ENCODE measurements at places on chromosomes 12 and 14.

- DNase-seq = no peak
These were observed 39.4 kb upstream of the PTPRQ start for GRCh38 chr12:80404629-80405028.

DNA sequence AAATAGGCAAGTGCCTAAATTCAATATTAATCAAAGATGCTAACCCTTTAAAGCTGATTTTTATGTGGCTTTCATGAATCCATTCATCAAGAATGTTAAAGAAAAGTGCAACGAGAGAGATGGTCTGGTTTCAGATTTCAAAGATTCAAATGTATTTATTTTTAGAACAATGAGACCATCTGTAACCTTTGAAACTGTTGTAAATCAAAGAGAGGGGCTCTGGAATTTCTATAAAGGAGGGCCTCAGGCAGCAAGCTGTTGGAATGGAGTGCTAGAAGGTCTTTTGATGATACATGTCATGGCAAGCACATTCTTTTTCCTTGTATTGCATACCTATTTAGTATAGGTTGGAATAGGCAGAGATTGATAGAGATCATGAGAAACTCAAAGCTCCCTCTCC lies 433.0 kb downstream of the LRIG3 start:
- DNase-seq = no peak

GRCh38 chr14:99896361-99896760 lies 103.1 kb downstream of the EML1 start:
- DNase-seq = no peak

DNA sequence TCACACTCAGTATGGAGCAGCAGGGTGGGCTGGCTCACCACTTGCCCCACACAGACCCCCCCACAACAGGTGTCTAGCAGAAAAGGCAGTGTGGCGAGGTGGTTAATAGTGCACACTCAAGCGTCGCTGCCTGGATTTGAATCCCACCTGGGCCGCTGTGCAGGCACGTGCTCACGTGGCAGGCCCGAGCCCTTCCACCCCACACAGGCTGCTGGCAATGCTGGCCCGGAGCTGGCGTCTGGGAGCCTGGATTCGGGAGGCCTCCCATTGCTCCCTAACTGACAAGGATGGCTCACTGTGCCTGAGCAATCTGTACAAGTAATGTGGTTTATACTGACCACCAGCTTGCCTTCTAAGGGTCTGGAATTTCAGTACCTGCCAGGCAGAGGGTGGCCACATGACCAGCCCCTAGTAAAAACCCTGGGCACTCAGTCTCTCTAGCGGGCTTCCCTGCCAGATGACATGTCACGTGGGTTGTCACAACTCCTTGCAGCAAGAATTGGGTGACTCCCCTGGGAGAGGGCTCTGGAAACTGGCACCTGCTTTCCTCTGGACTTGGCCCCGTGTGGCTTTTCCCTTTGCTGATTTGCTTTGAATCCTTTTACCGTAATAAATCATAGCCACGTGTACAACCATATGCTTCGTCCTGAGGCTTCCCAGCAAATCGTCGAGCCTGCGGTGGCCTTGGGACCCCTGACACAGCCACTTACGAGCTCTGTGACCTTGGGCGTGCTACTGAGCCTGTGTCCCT lies 72.8 kb downstream of the SCARB1 start:
- no peak for DNase-seq

GRCh38 chr12:65754744-65755595 lies 69.3 kb upstream of the HMGA2 start:
- DNase-seq = no peak

DNA sequence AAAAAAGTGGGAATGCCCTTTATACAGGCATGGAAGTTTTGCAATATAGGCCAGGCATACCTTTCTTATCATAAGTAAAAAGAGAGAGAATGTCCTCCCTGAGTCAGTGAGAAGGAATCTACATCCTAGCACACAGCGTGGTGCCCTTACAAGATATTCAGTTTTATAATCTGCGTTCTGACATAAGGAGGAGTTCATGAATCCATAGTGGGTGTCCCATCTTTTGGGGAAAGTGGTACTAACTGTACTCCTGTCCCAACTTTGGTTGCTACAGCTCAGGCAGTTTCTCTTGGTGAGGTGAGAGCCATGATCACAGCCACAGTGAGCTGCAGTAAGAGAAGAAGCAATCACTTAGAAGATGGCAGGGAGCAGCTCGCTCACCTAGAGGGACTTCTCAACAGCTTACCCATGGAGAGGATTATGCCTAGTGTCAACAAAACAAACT lies 332.9 kb downstream of the BCAT1 start:
- no peak for DNase-seq

DNA sequence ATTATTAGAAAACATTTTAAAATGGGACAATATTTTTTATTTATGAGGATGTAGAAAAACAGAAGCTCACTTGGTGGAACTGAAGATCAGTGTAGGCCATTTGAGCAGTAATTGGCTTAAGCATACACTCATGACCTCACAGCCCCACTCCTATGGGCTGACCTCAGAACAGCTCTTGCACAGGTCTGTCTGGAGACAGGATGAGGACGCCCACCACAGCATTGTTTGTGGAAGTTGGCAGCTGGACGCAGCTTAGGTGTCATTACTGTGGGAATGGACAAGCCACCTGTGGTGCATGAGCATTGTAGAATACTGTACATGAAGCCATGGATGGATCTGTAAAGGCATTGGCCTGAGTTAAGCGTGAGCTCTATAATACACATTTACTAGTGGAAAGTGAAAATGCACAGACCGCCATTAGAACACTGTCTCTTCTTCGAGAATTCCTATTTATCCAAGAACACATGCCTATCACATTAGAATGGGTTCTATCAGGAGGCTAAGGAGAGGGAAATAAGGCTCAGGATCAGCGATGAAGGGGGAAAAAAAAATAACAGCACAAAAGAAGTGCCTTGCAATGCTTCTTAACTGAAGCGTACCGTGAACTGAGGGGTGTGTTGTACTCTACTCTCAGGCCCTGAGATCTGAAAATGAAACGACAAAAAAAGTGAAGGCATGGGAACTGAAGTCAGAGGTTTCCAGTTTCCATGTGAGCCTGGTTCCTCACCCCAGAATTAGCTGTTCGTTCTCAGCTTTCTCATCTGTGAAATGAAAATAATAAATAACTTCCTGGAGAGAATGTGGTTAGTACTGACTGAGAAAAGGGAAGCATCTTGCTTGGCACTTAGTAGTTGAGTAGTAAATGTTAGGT lies 33.6 kb downstream of the KCNA1 start:
- no peak for DNase-seq

- DNase-seq = no peak
These were observed 201.0 kb downstream of the SLC25A21 start for GRCh38 chr14:36971263-36971855.

- no peak for DNase-seq
These were observed 203.7 kb downstream of the SPTSSA start for GRCh38 chr14:34258318-34258717.

DNA sequence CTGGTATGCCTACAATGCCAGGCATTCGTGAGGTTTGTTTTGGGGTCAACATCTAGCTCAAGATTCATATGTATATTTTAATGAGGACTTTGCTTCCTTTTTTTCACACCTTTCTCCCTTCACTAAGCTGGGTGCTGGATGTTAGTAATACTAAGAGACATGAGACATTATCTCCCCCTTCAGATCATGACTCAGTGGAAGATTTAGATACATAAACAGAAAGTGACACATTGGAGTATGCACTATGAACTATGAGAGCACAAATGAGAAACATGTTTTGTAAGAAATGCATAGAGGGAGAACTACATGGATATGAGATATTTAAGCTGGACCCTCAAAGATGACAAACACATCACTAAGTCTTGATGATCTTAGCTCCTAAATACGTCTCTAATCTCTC lies 286.3 kb downstream of the RPAP3 start:
- DNase-seq = no peak

DNA sequence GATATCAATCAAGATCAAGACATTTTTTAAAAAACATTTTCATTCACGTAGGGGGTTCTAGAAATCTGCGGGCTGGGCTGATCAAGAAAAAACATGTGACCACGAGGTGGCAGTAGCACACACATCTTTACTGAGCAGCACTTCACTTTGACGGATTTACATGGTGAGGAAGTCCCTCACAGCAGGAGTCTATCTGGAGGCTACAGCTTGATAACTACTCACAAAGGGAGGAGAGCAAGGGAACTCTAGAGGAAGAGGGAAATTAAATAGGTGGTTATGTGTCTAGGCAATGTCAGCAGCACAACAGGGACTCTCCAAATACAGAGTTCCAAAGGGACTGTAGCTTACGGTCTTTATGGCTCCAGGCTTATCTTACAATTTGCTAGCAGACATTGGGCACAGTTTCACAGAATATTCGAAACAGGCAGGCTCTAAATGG lies 248.1 kb downstream of the DPY19L2 start:
- peak; percentile 58 for DNase-seq

DNA sequence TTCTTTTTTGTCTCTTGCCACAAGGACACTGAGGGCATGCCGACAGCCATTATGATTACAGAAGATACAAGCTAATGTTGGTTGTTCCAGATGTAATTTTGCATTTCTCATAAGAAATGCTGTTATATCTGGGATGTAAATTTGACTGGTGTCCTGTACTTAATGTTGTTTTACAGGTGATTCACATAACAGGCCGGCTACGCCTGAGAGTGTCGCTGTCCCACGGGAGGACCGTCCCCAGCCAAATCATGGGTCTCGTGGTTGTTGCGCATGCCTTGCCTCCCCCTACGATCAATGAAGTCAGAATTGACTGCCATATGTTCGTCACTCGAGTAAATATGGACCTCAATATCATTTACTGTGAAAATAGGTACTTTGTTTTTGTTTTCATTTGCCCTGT lies 176.7 kb downstream of the EGLN3 start:
- no peak for DNase-seq

GRCh38 chr12:116684891-116685290 lies 53.0 kb downstream of the SPRING1 start:
- no peak for DNase-seq

DNA sequence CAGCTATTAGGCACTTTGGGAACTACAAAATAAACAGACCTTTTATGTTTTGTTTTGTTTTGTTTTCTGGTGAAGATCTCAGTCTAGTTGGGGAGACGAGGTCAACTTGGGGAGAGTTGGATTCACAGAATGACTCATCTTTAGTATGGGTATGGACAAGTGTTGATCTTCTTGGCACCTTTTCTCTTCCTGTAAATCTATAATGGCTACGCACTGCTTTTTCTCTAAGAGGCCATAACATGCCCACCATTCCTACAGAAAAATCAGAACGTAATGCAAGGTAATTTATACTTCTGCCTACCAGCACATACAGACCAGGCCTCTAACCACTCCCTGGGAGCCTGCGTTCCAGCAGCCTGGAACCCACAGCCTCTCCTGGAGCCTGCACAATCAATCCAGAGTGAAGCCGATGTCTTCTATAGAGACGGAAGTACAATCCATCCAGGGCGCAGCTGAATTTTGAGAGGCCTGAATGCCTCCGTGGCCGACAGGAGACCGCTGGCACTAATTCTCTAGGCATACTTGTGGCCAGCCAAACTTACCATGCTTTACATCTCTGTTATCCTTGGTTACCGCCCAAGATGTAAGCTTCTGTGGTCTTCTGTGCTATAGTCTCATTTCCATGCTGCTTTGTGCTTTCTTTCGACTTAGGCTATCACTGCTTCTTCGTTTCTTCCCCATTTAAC lies 717 bp downstream of the PPHLN1 start:
- no peak for DNase-seq

DNA sequence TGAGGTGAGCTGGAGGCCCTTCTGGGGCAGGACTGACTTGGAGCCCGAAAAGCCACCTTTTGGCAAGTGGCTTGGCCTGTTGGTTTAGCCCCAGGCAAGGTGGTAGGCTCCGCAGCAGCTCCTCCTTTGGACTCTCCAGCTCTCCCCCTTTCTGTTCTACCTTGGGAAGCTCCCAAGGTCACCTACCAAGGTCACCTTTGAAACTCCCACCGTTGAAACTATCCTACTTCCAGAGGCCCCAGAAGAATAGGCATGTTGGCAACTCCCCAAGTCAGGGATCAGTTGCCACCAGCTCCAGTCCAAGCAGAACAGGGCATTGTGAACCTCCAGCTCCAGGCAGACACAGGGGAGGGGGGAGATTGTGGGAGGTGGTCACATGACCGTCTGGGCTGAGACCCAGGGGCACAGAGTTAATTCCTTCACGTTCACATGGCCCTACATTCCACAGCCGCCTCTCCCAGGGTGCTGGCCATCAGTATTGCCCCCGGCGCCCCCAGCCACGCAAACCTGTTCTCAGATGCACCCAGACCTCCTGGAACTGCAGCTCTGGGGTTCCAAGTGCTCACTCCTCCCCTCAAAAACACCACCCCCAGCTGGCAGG lies 14.4 kb downstream of the IRF2BPL start:
- DNase-seq = no peak

GRCh38 chr12:52405922-52406385 lies at the start of gene KRT82:
Gene KRT82, minus strand, starts transcription at chr12:52406335. Its CDS starts 58 bp downstream, at chr12:52406277.
- DNase-seq = no peak

DNA sequence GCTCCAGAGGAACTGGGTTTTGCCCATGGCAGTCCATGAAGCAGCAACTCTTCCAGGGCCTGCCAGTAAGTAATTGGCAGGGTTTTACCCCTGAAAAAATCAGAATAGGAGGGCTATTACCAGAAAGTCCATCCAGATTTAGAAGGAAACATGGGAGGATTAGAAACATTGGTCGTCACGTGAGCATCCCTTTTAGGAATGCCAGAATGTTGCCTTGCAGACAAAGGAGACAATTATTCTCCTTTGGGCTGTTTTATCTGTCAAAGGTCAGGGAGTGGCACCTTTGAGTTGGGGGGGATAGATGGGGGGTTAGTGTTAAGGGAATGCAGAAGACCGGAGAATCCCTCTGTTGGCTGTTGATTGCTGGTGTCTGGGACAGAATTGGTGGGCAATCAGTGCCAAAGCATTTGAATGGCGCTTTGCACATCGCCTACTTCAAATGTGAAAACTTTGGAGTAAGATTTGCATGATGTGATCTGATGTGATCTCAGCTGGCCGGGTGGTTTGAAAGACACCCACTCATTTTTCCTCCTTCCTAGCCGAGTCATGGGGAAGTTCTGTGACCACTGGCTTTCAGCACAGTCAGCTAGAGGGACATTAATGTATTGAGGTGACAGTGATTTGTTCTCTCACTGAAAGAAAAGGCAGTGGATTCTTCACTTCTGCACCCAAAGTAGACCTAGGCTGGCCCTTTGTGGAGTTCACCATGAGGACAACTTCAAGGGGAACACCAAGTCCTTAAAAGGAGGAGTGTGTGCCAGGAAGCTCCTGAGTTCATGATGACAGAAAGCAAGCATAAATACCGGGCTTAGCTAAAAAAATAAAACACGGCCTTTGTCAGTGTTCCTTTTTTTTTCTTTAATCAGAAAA lies 31.4 kb downstream of the FLVCR2 start:
- no peak for DNase-seq

GRCh38 chr12:6367065-6367968 lies 8.0 kb downstream of the SCNN1A start:
- peak; percentile 67 for DNase-seq

- DNase-seq = no peak
These were observed 19.5 kb upstream of the CRACR2A start for GRCh38 chr12:3772380-3772779.

DNA sequence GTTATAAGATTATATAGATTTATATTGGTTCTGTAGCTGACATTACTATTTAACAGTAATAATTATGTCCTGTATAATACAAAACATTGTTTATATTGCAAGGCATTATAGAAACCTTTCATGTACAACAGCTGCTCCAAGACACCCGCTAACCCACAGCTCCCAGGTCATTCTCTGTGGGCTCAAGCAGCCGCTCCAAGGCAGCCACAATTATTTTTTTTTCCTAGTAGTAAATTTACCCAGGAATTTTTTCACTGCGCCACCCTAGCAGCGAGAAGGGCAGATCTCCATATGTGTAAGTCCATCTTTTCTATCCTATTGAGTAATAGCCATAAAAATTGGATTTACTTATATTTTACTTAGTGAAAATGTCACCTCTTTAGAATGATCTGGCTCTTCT lies 36.3 kb downstream of the KNTC1 start:
- no peak for DNase-seq

- no peak for DNase-seq
These were observed 117.8 kb downstream of the ESR2 start for GRCh38 chr14:64176330-64176729.

Data from activated CD8-positive, alpha-beta memory T cell treated with anti-CD3 and anti-CD28 coated beads, Interleukin-2, amount 10 ng/mL, durations not matched to agents 7 days and 5 days (primary cell).